ENCODE measurements at places on chromosomes 1 and 21.

- peak; percentile 83 for DNase-seq
Measured at GRCh38 chr1:46401964-46402626, 8.0 kb downstream of the FAAH start.

- no peak for DNase-seq
Measured at GRCh38 chr1:2874607-2875480, 73.4 kb upstream of the TTC34 start.

DNA sequence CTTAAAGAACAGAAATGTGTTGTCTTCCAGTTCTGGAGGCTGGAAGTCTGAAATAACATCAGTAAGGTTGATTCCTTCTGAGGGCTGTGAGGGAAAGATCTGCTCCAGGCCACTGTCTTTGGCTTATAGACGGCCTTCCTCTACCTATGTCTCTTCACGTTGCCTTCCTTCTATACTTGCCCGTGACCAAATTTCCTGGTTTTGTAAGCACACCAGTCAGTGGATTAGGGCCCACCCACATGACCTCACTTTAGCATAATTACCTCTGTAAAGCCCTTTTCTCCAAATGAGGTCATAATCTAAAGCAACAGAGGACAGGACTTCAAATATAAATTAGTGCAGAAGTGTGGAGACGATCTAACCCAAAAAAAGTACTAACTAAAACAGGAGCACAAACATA, 231.6 kb downstream of the NRIP1 start:
- no peak for DNase-seq

DNA sequence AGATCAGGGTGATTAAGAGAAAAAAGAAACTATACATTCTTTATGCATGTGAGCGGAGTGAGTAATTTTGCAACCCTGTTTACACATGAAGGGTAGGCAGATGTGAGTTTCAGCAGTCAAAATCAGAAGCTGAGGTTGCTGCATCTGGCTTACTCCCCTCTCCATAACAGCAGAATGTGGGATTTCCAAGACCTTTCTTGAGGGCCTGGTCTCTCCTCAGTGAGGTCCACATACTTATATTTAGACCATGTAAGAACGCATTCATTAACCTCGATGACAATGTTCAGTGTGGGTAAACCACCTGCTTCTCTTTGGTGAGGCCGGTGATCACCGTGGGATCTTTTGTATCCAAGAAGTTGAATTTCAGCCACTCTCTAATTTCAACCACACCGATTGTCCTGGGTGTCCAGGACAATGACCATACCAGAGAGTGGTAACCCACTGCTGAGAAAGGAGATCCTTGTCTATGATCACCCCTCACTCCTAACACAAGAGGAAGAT, 18.7 kb upstream of the RAP1A start:
- DNase-seq: no peak

GRCh38 chr1:164784960-164785359, 226.0 kb downstream of the PBX1 start:
- DNase-seq: no peak

DNA sequence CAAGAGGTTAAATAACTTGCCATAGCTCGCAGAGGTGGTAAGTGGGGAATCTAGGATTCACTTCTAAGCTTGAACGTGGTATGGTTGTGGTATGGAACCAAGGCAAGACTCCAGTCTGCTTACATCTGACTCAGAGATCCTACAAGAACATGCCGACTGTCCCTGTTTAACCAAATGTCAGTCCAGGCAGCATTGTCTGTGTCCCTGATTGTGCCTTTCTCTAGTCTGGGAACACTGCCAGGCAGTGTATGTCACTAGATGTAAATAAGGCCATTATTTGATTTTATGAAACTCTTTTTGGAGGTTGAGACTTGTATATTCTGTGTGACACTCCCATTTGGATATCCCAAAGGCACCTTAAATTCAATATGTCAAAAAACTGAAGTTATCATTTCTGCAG, 96.0 kb downstream of the NOS1AP start:
- DNase-seq: no peak

- DNase-seq: no peak
Measured at GRCh38 chr1:25944986-25945385, 38.8 kb upstream of the STMN1 start.

All from astrocyte of the spinal cord (primary cell).